ENCODE measurements at places on chromosomes 13 and 19.

GRCh38 chr19:7159105-7159933 is 89.8 kb downstream of the ZNF557 start:
- DNase-seq: no peak

DNA sequence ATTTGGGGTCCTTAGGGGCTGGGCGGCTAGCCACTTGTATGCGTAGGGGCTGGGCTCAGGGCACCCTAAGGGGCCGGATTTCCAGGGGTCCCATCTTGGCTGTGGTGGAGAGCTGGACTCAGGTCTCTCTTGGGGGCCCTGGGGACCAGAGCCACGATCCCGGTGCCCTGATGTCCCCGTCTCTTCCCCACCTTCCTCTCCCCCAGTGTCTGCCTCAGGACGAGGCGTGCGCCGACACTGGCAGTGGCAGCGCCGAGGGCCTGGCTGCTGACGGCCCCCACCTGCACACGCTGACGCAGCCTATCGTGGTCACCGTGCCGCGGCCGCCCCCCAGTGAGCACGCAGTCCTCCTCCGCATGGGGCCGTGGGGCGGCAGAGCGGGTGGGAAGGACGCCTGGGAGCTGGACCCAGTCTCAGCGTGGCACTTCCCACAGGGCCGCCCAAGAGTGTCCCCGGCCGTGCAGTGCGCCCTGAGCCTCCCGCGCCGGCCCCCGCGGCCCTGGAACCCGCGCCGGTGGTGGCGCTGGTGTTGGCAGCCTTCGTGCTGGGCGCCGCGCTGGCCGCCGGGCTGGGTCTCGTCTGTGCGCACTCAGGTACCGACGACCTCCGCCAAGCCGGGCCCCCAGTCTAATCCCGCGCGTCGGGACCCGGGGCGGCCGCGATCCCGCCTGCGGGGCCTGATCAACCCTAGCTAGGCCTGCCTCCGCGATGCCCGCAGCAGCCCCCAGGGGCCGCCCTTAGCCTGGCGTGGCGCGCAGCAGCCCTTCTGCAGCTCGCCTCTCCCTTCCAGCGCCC is 2.7 kb upstream of the SNAPC2 start:
- peak; percentile 41 for DNase-seq

DNA sequence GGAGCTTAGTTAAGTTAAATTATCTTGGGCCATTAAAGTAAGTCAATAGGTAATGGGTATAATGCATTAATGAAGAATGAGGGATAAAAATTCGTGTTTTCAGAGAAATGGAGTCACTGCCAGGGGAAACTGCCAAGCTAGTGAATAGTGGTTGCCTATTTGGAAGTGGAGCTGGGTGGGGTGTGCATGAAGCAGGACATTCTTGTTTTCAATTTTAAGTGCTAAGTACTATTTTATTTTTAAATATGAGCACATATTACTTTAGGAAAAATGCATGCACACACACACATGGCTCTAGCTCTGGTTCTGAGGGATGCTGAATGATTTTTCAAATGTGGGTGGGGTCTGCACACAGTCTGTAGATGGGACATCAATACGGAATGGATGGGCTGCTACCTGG is 717.7 kb upstream of the SGCG start:
- no peak for DNase-seq

DNA sequence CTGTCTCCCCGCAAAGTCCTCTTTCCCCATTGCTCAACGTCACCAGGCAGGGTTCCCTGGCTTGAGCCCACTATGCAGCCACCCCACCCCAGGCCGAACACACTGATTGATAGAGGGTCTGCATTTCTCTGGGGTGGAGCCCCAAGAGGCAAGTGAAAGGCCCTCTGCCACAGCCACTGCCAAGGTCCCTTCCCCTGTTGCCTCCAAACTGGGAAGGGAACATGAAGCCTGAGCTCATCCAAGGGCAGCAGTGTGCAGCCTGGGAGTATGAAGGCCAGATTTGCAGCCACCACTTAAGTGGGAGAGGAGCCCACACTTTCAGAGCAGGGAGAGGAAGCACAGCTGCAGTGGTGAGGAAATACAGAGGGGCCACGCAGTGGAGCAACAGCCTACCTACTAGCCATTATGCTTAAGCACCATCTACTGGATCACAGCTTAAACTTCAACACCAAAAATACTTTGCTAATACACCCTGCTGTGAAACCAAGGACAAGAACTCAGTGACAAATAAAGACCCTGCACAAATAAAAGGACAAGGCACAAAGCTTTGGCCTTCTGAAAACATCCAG is 48.6 kb downstream of the UBL3 start:
- DNase-seq: no peak

GRCh38 chr19:49861107-49861506 is 6.3 kb downstream of the PNKP start:
- DNase-seq: no peak

- no peak for DNase-seq
These were observed 350.2 kb downstream of the IRS2 start for GRCh38 chr13:109436055-109436622.

DNA sequence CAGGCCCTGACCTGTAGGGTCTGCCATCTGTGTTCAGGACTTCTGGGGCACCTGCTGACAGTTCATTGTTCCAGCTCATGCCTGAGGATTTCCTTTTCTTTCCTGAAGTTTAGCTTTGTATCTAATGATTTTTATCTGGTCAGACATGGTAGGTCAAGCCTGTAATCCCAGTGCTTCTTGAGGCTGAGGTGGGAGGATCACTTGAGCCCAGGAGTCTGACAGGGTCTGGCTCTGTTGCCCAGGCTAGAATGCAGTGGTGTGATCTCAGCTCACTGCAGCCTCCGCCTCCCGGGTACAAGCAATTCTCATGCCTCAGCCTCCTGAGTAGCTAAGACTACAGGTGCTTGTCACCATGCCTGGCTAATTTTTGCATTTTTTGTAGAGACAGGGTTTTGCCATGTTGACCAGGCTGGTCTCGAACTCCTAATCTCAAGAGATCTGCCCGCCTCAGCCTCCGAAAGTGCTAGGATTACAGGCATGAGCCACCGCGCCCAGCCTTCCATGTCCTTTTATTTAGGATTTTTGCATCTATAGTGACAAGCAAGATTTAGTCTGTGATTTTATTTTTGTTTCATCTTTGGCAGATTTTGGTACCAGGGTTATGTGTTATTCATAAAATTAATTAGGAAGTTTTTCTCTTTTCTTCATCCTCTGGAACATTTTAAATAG is 33.2 kb downstream of the CHST8 start:
- DNase-seq: no peak

DNA sequence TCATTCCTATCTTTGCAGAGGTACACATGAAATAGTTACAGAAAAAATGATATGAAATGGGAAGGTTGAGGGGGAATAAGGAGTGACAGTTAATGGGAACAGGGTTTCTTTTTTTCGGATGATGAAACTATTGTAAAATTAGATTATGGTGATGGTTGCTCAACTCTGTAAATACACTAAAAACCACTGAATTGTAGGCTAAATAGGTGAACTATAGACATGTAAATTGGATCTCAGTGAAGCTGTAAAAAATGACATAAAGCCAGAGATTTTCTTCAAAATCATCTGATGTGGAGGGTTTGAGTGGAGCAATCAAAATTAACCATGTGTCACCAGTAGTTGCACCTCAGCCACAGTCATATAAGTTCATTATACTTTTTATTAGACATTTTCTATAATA is 6.6 kb upstream of the FLT3 start:
- no peak for DNase-seq

DNA sequence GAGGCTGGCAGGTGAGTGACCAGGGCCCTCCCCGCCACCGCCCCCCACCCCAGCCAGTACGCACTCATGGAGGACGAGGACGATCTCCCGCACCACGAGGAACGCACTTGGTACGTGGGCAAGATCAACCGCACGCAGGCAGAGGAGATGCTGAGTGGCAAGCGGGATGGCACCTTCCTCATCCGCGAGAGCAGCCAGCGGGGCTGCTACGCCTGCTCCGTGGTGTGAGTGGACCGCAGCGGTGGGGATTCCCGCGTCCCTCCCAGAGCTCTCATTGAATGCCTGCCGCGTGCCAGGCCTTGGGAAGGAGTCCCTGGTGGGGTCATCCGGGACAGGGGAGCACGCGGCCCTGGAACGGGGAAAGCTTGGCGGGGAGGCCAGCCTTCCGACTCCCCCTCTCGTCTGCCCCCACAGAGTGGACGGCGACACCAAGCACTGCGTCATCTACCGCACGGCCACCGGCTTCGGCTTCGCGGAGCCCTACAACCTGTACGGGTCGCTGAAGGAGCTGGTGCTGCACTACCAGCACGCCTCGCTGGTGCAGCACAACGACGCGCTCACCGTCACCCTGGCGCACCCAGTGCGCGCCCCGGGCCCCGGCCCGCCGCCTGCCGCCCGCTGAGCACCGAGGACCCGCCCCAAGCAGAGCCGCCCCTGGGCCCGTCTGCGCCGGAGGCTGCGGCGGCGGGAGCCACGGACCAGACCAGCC is 4.8 kb upstream of the IFI30 start:
- no peak for DNase-seq

DNA sequence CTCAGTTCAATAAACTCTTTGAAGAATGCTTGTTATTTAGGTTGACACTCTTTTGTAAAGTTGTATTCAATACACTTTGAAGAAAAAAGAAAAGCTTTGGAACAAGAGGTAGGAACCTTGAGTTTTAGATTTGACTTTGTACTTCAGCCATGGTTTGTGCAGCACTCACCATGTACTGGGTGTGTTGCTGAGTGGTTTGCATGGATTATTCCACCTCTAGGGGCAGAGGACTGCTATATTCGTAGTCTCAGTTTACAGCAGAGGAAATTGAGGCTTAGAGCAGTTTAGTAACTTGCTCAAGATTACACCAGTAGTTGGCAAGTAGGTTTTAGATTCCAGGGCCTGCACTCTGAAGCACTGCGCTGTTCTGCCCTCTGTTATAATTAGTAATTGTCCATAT is 68.8 kb downstream of the DNAJC3 start:
- DNase-seq: no peak
